ENCODE measurements at places on chromosomes 6 and 20.

DNA sequence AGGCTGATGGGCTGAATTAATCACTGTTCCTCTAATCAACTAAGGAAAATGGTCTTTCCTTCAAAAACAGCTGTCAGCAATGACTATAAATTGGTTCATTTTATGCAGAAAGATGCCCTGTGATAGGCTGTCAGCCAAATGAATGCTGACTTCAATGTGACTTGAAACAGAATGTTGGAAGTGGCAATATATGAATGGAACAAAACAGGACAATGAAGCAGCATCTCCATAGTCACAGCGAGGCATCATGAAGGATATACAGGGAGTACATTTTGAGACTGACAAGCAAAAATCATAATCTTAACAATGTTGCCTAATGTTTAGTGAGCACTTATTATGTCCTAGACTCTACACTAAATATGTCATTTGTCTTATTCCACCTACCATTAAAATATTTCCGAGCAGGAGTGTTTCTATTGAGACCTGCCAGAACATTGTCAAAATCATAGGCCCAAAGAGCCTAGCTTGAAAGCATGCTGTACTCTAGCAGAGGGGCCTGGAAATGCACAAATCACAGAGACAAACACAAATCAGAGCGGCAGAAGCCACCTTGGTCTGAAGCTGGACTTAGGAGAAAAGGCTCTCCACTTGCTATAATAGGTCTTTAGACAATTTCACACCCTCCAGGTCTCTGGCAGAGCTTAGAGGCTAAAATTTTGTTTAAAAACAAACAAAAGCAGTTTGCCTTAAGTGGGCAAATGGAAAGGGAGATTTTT lies 63.3 kb downstream of the FAM50B start:
- no peak for DNase-seq

DNA sequence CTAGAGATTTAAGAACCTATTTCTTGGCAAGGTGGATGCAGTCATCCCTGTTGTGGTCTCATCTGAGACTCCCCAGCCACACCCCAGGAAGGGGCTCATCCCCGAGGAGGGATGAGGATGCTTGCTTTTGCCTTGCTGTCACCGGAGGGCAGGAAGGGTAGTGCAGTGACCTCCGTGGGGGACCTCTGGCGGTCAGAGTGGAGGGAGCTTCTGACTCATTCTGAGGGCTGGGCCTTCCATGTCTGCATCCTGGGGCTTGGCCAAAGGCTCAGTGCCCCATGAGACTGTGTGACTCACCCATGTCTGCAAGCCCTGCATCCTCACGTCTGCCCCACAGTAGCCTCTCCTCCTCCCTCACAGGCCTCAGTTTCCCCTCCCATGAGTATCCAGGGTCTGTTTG lies 38.7 kb downstream of the UQCC2 start:
- DNase-seq = no peak

DNA sequence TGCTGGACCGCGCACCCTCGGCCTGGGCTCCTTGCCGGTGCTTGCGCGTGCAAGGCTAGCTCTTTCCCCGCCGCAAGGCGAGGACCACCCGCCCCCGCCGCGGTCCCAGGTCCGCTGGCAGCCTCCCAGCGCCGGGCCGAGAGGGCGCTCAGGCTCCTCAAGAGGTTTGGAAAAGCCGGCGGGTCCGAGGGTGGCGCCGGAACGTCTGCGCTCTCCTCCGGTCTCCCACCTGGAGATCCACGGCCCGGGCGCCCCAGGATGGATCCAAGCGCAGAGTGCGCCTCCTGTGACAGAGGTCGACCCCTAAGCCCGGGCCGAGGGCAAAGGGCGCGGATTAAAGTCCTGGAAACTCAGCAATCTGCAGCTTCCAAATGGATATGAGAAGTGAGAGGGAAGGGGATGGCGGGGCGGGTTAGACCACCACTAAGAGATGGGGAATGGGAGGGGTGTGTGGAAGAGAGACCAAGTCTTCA lies 575 bp upstream of the MICAL1 start:
- no peak for DNase-seq

DNA sequence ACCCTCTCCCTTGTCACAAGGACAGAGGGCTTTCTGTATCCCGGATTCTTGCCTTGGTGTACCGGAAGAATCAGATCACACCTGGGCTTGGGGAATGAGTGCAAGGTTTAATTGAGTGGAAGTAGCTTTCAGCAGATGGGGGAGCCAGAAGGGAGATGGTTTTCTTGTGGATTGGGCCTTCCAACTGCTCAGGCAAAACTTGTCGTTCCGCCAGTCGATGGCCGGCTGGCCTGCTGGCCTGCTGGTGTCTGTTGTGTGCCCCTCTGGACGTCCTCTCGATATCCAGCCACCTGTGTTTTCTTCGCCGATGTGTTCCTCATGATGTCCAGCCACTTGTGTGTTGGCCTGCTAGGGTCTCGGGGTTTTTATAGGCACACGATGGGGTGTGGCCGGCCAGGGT lies 168.1 kb downstream of the CDKAL1 start:
- DNase-seq = no peak

DNA sequence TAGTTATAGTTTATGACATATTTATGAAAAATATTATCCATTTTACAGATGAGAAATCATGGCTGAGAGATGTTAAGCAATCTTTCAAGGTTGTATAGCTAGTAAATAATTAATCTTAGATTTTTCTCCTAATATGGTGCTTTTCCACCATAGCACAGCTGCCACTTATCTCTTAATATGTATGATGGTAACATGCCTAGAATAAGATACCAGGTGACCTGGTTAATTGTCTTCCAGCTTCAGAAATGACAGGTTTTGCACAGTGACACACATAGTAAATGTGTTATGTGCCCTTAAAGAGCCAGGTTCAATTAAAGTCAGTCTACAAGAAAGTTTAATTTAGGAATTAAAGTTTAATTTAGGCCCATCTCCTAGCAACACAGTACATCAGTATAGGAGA lies 14.8 kb downstream of the TUBB2A start:
- DNase-seq = no peak

GRCh38 chr6:135088818-135089809 lies 34.5 kb upstream of the HBS1L start:
- DNase-seq = peak; percentile 31

DNA sequence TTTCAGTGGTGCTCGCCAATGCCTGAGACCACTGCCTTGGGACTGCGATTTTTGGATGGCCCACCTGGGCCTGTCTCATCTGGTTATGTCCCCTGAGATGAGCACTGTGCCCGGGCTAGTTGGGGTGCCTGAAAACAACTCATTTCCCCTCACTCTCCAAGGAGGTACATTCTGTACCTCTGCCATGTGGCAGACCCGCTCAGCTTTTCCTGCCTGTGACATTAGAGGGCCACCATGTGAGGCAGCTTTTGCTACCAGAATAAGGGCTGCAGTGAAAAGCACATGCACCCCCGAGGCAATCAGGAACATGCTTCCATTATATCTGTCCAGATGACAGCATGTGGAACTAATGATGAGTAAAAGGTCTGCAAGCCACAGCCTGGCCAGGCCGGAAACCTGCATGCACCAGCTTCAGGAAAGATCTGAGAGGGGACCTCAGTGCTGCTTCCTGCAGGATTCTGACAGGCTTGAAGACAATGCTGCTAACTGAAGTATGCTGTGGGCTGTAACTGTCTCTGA lies 11.3 kb upstream of the SRSF6 start:
- DNase-seq = no peak

GRCh38 chr6:41682056-41682477 lies 43.8 kb downstream of the MDFI start:
- peak; percentile 45 for DNase-seq

- DNase-seq = no peak
These were observed 21.2 kb downstream of the SNPH start for GRCh38 chr20:1287306-1287705.

DNA sequence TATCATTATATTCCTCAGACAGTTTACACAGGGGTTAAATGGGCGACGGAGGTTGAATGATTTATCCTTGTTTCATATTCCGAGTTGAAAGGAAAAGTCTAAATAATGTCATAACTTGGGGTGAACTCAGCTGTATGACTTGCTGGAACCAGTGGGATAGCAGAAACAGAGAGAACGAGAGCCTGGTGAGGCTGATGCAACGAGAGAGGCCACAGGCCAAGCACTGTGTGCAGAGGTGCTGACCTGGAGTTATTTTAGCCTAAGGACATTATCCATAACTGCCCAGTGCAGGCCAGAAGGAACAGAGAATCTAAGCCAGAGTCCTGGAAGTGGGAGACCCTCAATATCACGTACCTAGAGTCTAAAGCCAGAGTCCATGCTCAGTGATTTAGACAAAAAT lies 394.9 kb downstream of the MAFB start:
- DNase-seq = no peak

GRCh38 chr6:156617376-156617775 lies 159.8 kb upstream of the ARID1B start:
- no peak for DNase-seq

DNA sequence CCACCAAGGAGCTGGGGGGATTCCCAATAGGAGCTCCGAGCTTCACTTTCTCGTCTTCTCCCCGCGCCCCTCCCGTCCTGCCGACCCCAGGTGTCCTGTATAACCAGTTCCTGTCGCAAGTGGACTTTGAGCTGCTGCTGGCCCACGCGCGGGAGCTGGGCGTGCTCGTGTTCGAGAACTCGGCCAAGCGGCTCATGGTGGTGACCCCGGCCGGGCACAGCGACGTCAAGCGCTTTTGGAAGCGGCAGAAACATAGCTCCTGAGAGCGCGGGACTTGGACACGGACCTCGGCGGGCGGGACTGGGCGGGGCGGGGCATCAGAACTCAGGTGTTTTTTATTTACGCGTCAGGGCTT lies 340 bp upstream of the VARS2 start:
- DNase-seq = no peak

- DNase-seq = no peak
These were observed 43.3 kb upstream of the CHRNA4 start for GRCh38 chr20:63404129-63405085.

DNA sequence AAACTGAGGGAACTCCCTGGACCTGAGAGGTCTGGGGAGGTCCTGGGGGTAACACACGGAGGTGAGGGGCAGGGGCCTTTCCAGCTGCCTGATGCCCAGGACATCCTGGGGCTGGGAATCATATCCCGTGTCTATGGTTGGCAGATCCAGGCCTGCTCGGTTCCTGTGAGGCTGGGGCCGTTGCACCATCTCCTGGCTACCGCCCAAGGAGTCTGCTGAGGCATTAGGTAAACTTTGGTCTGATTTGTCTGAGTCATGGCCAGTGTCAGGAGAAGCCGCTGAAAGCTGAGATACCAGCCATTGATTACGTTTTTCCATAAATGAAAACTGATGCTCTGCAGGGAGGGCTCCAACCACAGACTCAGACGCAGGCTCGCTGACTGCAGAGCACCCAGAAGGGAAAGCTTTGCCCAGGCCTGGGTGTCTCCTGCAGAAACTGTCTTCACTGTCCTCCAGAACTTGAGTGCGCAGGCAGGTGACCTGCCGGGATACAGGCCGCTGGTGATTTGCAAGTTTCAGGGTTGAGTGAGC lies 14.2 kb downstream of the TRAF3IP2 start:
- DNase-seq = no peak

DNA sequence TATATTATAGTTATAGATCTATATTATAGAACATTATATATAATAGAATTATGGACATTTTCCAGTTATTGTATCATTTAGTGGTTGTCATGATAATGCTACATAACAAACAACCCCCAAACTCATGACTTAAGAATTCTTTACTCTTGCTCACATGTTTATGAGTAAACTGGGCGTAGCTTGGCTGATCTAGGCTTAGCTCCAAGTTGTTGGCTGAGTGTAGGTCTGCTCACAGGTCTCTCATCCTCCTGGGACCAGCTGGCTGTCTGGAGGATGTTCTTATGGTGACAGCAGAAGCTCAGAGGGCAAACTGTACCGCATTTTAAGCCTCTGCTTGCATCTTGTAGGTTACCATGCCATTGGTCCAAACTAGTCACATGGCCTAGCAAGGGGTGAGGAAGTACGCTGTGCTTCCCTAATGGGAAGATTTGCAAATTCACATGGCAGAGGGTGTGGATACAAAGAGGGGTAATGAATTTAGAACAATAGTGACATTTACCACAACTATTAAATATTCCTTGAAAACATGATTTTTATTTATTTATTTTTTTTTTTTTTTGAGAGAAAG lies 34.2 kb downstream of the ARHGAP40 start:
- no peak for DNase-seq

DNA sequence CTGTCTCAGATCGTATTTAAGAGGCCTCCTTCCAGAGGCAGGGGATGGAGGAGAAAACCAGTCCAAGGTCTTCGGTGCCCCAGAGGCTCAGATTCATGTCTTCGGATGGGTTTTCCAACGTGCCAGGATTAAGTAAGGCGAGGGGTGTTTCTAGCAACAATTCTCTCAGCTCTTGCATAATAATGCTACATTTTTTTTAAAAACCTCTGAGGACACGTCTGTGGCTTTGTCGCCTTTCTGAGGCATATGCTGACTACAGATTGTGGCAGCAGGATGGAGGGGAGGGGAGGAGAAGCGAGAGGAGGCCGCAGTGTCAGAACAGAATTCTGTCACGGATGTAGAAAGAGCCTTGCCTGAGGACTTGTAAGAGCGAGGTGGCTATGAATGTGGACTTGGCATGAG lies 17.7 kb upstream of the CCDC167 start:
- peak; percentile 73 for DNase-seq

GRCh38 chr20:2005831-2006426 lies 12.1 kb upstream of the PDYN start:
- peak; percentile 16 for DNase-seq

GRCh38 chr6:128188678-128189077 lies 287.8 kb upstream of the THEMIS start:
- DNase-seq = no peak

DNA sequence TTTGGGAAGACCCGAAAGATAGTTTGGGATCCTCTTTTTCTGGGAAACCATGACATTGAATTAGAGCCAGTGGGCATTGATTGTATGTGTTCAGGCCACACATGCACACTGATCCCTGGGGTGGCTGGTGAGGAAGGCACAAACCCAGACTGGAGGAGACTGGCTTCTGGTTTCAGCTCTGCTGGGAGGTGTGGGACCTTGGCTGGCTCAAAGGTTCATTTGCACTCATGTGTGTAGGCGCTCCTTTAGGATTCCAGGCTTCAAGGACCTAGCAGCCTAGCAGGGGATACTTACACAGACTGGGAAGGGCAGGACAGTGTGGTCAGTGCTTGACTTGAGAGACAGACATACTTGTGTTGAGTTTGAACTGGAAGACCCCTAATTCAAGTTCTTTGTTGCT lies 7.2 kb downstream of the RIN2 start:
- DNase-seq = no peak

DNA sequence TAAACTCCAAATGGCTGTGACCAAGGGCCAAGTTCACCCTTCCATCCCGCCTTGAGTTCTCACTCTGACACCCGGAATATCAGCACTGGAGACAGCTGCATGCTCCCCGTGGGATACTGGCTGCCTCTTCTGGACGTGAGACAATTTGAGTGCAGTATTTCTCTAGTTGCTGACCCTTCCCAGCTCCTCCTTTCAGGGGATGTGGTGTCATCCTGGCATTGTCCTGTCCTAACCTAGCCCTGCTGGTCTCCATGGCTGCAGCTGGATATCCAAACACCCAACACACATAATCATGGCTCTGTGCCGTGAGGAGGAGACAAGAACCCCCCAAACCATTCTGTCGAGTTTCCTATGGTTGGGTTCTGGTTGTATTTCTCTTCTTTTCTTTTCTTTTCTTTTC lies 82.6 kb downstream of the PAX1 start:
- DNase-seq = no peak

GRCh38 chr20:15317546-15318232 lies 980.3 kb upstream of the FLRT3 start:
- DNase-seq = no peak
